Body of pancreas (tissue), 4 donors: ENCODE measurements at places on chromosomes 7 and 10. TPM values are rescaled to one million over a fixed set of nuclear protein-coding genes. Genes with fewer than 3 reads are reported as not detected.

ARHGAP22 gene
- 4.6 TPM for total RNA-seq

CALML5 gene
- total RNA-seq: not detected

DNA sequence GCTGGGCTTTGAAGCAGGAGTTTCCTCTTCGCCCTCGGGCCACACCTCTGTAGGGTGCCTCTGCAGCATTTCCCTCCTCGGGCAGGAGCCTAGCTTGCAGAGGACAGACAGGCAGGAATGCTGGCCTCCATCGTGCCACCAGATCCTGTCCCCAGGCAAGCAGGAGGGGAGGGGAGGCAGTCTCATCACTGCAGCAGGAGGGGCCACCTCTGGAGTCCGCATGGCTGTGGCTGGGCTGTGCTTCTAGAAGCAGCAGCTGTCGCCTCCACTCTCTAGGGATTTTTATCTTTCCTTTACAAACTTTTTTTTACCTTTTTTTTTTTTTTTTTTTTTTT lies 181.4 kb downstream of the CUX1 start:
- H3K36me3 ChIP-seq: no peaks in the 10 kb centered on the region
- DNase-seq: no peak
- no peaks in the 10 kb centered on the region for H3K4me1 ChIP-seq
- H3K4me3 ChIP-seq: no peak overlapping the region
- no peak overlapping the region for H3K27ac ChIP-seq
- H3K27me3 ChIP-seq: no peaks in the 10 kb centered on the region

DNA sequence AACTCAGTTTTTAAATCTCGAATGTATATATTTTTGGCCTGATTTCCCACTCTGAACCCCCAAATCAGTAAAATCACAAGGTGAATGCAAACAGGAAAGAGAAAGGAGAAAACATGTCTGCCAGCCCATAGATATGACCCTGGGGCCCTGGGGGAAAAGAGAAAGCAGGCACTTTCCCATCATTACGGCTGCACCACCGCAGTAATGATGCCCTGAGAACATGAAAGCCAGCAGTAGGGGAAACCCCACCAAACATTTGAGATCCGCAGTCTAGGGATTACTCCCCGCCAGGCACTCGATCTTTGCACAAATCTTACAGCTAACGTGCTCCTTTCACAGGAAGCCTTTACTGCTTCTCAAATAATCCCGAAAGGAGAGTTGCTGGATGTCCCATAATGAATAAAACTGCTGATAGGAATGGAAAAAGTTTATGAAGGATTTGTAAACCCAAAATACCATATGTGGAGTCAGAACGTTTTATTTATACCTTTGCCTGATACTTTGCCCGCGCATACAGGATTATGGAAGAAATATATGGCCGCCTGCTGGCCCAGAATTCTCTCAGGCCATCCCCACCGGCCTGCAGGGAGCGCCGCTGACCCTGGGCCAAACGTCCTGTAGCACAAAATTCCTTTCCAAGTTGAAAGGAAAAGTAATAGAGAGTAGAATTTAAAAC lies 180.0 kb upstream of the INHBA start:
- H3K27me3 ChIP-seq: no peaks in the 10 kb centered on the region
- no peak overlapping the region for H3K4me3 ChIP-seq
- DNase-seq: no peak
- H3K27ac ChIP-seq: no peak overlapping the region

GRCh38 chr7:25087855-25088254 lies 37.2 kb downstream of the CYCS start:
- H3K27ac ChIP-seq: no peak overlapping the region
- no peaks in the 10 kb centered on the region for H3K36me3 ChIP-seq
- DNase-seq: no peak
- no peaks in the 10 kb centered on the region for H3K27me3 ChIP-seq
- peaks cover under 1% of the 10 kb centered on the region for H3K4me1 ChIP-seq
- no peak overlapping the region for H3K4me3 ChIP-seq

- H3K4me3 ChIP-seq: no peak overlapping the region
- H3K27me3 ChIP-seq: no peaks in the 10 kb centered on the region
- DNase-seq: no peak
- H3K4me1 ChIP-seq: no peaks in the 10 kb centered on the region
Measured at GRCh38 chr7:34659472-34660075, 1.6 kb downstream of the NPSR1 start.

DNA sequence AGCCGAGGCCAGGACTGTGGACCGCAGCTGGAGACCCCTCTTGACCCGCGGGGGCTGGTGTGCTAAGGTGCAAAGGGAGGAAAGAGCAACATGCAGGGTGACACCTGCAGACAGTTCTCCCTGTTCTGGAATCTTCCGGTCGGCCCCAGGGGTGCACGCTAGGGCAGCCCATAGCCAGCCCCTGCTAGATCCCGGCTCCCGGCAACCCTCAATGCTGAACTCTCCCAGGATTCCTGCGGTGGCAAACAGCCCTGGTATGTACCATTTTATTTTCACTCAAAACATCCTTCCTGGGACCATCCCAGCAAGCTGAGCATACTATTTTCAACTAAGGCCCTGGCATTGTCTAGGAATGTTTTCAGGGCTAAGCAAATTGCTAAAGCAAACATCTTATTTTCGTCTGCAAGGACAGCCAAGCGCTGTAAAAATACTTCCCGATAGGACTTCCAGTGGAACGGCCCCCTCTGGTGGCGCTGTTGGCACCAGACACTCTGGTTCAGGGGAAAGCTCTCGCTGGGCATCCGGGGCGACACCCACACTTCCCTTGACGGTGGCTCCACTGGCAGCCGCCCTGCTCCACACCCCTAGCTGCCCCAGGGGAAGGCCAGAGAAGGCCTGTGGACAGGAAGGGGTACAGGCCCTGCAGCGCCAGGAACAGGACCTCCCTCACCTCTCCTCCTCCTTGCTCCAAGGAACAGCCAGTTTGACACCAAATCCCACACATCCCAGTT lies 99.4 kb downstream of the CTBP2 start:
- peaks cover 73% of the 10 kb centered on the region for H3K4me1 ChIP-seq
- peak; percentile 86 for DNase-seq
- H3K27ac ChIP-seq: peak overlapping the region; percentile 52

- H3K4me3 ChIP-seq: no peak overlapping the region
- DNase-seq: peak; percentile 12
- no peaks in the 10 kb centered on the region for H3K36me3 ChIP-seq
- no peaks in the 10 kb centered on the region for H3K27me3 ChIP-seq
- peak overlapping the region; percentile 89 for H3K27ac ChIP-seq
Measured at GRCh38 chr10:44960482-44961229, 1.1 kb downstream of the RASSF4 start.

GRCh38 chr7:127983804-127984332 lies 47.4 kb downstream of the LRRC4 start:
- peaks cover 42% of the 10 kb centered on the region for H3K4me1 ChIP-seq
- no peak overlapping the region for H3K4me3 ChIP-seq
- no peaks in the 10 kb centered on the region for H3K36me3 ChIP-seq
- no peaks in the 10 kb centered on the region for H3K27me3 ChIP-seq

- H3K4me1 ChIP-seq: no peaks in the 10 kb centered on the region
- H3K27me3 ChIP-seq: no peaks in the 10 kb centered on the region
- no peak for DNase-seq
- H3K36me3 ChIP-seq: no peaks in the 10 kb centered on the region
- H3K27ac ChIP-seq: no peak overlapping the region
Measured at GRCh38 chr7:111290419-111290818, 199.5 kb downstream of the LRRN3 start.

TRIM4 gene
- total RNA-seq: 41.9 TPM

DNA sequence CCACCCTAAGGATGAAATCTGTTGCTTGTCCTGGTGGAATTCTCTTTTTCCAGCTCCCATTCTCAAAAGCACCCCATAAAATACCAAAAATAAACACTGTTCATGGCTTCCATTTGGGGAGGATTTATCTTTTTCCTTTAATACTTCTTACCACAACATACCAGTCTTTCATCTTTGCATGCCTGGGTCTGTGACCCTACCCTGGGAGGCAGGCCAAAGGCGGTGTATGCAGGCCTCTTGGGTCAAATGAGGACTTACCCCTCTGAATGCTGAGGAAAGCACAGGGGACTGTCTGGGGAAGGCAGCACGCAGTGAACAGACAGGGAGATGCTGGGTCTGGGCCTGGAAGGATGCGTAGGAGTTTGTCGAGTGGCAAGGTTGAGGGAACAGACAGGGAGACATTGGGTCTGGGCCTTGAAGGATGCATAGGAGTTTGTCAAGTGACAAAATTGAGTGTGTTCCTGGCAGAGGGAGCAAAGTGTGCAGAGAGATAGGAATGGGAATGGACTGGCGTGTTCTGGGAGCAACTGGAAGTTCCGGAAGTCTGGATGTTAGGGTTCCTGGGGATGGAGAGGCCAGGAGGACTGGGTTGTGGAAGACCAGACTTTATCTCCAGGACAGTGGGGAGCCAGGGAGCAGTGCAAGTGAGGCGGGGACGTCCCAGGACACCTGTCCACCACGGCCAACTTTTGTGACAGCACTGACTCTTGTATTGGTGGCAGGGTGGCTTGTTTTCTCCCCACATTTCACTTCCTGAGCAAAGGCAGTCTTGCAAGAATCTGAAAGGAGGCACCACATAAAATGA lies 40.8 kb downstream of the MYL10 start:
- H3K36me3 ChIP-seq: no peaks in the 10 kb centered on the region
- no peak for DNase-seq
- H3K27me3 ChIP-seq: no peaks in the 10 kb centered on the region
- H3K4me1 ChIP-seq: no peaks in the 10 kb centered on the region
- H3K27ac ChIP-seq: no peak overlapping the region

TFEC gene
- 0.33 TPM for total RNA-seq

GRCh38 chr7:87797395-87797794 lies 78.8 kb downstream of the SLC25A40 start:
- no peak for DNase-seq
- H3K27me3 ChIP-seq: no peaks in the 10 kb centered on the region
- H3K27ac ChIP-seq: no peak overlapping the region
- H3K36me3 ChIP-seq: no peaks in the 10 kb centered on the region
- no peaks in the 10 kb centered on the region for H3K4me1 ChIP-seq

INPP5F gene
- total RNA-seq: 7.8 TPM

DNA sequence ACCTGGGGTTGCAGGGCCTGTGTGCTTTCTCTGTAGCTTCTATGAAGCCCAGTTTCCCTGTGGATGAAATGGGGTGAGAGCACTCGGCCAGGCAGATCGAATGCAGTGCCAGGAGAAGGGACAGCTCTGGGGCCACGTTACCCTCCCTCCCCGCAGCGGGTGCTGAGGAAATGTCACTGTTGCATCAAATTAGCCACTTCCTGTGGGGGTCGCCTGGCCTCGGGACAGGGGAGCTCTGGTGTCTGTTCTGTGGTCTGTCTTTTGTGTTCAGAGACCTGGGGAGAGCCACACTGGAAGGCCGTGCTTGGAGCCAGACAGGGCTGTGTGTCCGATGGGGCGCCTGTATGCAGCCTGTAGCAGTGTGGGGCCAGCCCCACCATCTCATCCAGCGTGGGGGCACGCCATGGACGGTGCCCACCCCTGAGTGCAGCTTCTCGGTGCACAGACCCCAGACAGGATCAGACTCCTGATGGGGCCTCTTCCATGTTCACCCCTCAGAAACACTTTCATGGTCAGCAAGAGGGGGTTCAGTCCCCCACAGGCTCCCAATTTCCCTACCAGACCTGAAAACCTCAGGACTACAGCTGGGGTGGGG lies 13.6 kb downstream of the TTYH3 start:
- no peak overlapping the region for H3K4me3 ChIP-seq
- no peaks in the 10 kb centered on the region for H3K27me3 ChIP-seq
- H3K4me1 ChIP-seq: peaks cover 28% of the 10 kb centered on the region
- no peak overlapping the region for H3K27ac ChIP-seq
- DNase-seq: no peak

DNA sequence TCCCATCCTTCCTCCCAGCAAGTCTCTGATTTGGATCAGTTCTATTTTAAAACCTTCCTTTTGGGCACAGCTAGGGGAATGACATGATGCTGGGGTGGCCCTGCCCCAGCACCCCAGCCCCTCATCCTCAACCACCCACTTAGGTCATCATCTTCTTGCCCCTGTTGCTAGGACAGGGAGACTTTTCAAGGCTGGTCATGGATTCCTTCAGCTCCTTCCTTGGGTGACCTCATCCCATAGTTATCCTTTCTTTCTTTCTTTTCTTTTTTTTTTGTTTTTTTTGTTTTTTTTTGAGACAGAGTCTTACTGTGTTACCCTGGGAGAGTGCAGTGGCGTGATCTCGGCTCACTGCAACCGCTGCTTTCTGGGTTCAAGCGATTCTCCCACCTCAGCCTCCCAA lies 127.2 kb downstream of the WDFY4 start:
- no peaks in the 10 kb centered on the region for H3K36me3 ChIP-seq
- no peaks in the 10 kb centered on the region for H3K27me3 ChIP-seq
- no peak for DNase-seq
- no peaks in the 10 kb centered on the region for H3K4me1 ChIP-seq
- H3K27ac ChIP-seq: no peak overlapping the region
- H3K4me3 ChIP-seq: no peak overlapping the region

DNA sequence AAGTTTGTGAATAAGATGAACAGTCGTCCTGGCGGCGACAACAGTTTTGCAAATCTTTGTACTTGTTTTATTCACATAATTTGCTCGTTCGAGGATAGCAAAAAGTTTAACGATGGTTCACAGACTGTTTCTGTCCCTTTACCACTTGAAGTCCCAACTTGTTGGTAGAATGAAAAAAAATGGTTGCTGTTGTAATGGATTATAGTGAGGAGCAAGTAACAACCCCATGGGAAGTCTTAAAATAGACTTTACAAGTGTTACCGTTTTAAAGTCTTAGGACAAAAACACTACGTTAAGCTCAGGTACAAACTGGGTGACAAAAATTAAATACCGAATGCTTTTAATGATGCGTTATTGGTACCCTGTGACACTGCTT lies 589 bp downstream of the LSM8 start:
- H3K36me3 ChIP-seq: no peaks in the 10 kb centered on the region
- peaks cover 29% of the 10 kb centered on the region for H3K4me1 ChIP-seq
- peak overlapping the region; percentile 51 for H3K4me3 ChIP-seq
- no peak for DNase-seq
- peak overlapping the region; percentile 76 for H3K27ac ChIP-seq

MLXIPL gene
- 33.0 TPM for total RNA-seq

DNA sequence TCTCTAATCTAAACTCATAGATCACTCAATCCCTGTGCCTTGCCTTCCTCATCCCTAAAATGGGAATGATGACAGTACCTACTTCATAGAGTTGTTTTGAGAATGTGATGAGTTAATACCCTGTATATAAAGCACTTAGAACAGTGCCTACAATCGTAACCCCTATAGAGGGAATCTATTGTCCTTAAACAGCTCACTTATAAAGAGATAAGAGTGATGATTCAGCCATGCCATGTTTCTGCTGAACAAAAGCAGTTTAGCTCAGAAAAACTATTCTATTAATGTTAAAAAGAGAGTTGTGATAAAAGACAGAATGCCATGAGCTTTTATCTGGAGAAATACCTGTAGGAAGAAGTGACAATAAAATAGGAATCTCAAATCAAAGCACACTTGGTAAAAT lies 63.6 kb downstream of the CUBN start:
- no peaks in the 10 kb centered on the region for H3K36me3 ChIP-seq
- H3K4me1 ChIP-seq: no peaks in the 10 kb centered on the region
- H3K4me3 ChIP-seq: no peak overlapping the region
- DNase-seq: no peak
- H3K27ac ChIP-seq: no peak overlapping the region
- H3K27me3 ChIP-seq: no peaks in the 10 kb centered on the region
